T-helper 17 cell (primary cell): ENCODE measurements at places on chromosomes 6 and 20. TPM values are rescaled to one million over a fixed set of nuclear protein-coding genes. Genes with fewer than 3 reads are reported as not detected.

- no peak overlapping the region for H3K27ac ChIP-seq
- DNase-seq = no peak
- no peak overlapping the region for H3K4me3 ChIP-seq
- H3K27me3 ChIP-seq = no peaks in the 10 kb centered on the region
Observed at GRCh38 chr20:6732001-6732447, 35.5 kb upstream of the BMP2 start.

DNA sequence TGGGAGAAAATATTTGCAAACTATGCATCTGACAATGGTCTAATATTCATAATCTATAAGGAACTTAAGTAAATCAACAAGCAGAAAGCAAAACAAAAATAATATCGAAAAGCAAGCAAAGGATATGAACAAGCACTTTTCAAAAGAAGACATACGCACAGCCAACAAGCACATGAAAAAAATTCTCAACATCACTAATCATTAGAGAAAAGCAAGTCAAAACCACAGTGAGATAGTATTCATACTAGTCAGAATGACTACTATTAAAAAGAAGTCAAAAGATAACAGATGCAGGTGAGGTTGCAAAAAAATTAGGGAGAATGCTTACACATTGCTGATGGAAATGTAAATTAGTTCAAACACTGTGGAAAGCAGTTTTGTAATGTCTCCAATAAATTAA lies 410.2 kb downstream of the MMUT start:
- no peaks in the 10 kb centered on the region for H3K36me3 ChIP-seq
- DNase-seq = no peak
- no peaks in the 10 kb centered on the region for H3K27me3 ChIP-seq

APOM gene
- total RNA-seq = 4.0 TPM

- no peak overlapping the region for H3K4me3 ChIP-seq
- H3K36me3 ChIP-seq = no peaks in the 10 kb centered on the region
- no peak for DNase-seq
- no peaks in the 10 kb centered on the region for H3K4me1 ChIP-seq
- H3K27ac ChIP-seq = no peak overlapping the region
Observed at GRCh38 chr6:48714250-48714649, 603.3 kb upstream of the PTCHD4 start.

- H3K36me3 ChIP-seq = no peaks in the 10 kb centered on the region
- H3K4me3 ChIP-seq = peak overlapping the region; percentile 36
- H3K4me1 ChIP-seq = peaks cover 40% of the 10 kb centered on the region
- peak overlapping the region; percentile 35 for H3K27ac ChIP-seq
- no peaks in the 10 kb centered on the region for H3K27me3 ChIP-seq
- DNase-seq = no peak
Observed at GRCh38 chr6:106186714-106187113, 100.6 kb downstream of the PRDM1 start.

TCF15 gene
- not detected for total RNA-seq

- DNase-seq = no peak
- no peaks in the 10 kb centered on the region for H3K36me3 ChIP-seq
- no peak overlapping the region for H3K27ac ChIP-seq
Observed at GRCh38 chr6:146367061-146367460, 176.6 kb upstream of the RAB32 start.

SLC22A7 gene
- not detected for total RNA-seq

- peaks cover 37% of the 10 kb centered on the region for H3K4me1 ChIP-seq
- DNase-seq = no peak
- H3K27ac ChIP-seq = peak overlapping the region; percentile 24
- peaks cover 9% of the 10 kb centered on the region for H3K36me3 ChIP-seq
- H3K27me3 ChIP-seq = no peaks in the 10 kb centered on the region
Observed at GRCh38 chr6:32170294-32170693, 5.6 kb downstream of the AGPAT1 start.

- peaks cover 7% of the 10 kb centered on the region for H3K27me3 ChIP-seq
- no peaks in the 10 kb centered on the region for H3K36me3 ChIP-seq
- no peak for DNase-seq
- H3K27ac ChIP-seq = no peak overlapping the region
Observed at GRCh38 chr6:84738996-84739865, 25.2 kb downstream of the TBX18 start.

DNA sequence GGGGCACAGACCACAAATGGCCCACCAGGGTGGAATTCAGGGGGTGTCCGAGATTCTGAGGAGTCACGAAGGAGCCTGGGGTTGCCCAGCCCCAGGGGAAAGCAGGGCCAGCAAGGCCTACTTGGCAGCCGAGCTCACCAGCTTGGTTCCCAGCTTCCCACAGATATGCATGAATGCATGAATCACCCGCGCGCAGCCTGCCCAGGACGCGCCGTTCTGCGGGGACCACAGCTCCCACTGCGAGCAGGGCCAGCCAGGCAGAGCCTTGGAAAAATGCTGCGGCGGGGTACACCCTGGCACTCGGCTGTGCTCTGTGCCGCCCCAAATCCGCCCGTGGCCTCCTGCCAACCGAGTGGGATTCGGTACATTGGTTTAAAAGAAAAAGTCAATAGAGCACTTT lies 211.0 kb downstream of the NFATC2 start:
- no peak overlapping the region for H3K4me3 ChIP-seq
- H3K36me3 ChIP-seq = no peaks in the 10 kb centered on the region
- no peaks in the 10 kb centered on the region for H3K4me1 ChIP-seq
- H3K27ac ChIP-seq = no peak overlapping the region
- no peak for DNase-seq

TMC2 gene
- not detected for total RNA-seq

- no peak overlapping the region for H3K27ac ChIP-seq
- H3K27me3 ChIP-seq = peaks cover 4% of the 10 kb centered on the region
- DNase-seq = no peak
- H3K36me3 ChIP-seq = no peaks in the 10 kb centered on the region
Observed at GRCh38 chr20:5734602-5735001, 15.6 kb upstream of the SHLD1 start.

- no peak overlapping the region for H3K27ac ChIP-seq
- DNase-seq = no peak
- no peak overlapping the region for H3K4me3 ChIP-seq
- no peaks in the 10 kb centered on the region for H3K4me1 ChIP-seq
- no peaks in the 10 kb centered on the region for H3K27me3 ChIP-seq
- H3K36me3 ChIP-seq = no peaks in the 10 kb centered on the region
Observed at GRCh38 chr6:63269470-63269869, 50.3 kb downstream of the LGSN start.

GRCh38 chr20:38497246-38497935 lies 24.7 kb downstream of the RALGAPB start:
- no peaks in the 10 kb centered on the region for H3K27me3 ChIP-seq
- no peak overlapping the region for H3K4me3 ChIP-seq
- no peak overlapping the region for H3K27ac ChIP-seq
- DNase-seq = no peak

DNA sequence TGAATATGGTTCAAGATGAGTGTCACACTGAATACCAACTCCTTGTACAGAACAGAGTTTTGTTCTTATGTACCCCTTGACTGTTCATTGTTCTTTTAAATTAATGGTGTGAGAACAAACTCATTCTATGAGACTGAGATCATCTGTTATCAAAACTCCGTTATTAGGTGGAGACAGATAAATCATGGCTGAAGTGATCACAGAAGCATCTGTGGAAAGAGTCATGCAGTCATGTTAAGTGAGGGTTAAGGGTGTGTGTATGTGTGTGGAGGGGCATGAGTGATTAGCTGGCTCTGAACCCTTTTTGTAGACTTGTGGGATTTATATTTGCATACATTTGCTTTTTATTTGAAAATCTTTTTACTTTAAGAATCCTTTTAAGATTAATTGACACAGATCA lies 24.7 kb downstream of the ADGRG6 start:
- peaks cover under 1% of the 10 kb centered on the region for H3K4me1 ChIP-seq
- no peak for DNase-seq
- peaks cover 37% of the 10 kb centered on the region for H3K27me3 ChIP-seq
- no peaks in the 10 kb centered on the region for H3K36me3 ChIP-seq
- H3K4me3 ChIP-seq = no peak overlapping the region
- no peak overlapping the region for H3K27ac ChIP-seq

DNA sequence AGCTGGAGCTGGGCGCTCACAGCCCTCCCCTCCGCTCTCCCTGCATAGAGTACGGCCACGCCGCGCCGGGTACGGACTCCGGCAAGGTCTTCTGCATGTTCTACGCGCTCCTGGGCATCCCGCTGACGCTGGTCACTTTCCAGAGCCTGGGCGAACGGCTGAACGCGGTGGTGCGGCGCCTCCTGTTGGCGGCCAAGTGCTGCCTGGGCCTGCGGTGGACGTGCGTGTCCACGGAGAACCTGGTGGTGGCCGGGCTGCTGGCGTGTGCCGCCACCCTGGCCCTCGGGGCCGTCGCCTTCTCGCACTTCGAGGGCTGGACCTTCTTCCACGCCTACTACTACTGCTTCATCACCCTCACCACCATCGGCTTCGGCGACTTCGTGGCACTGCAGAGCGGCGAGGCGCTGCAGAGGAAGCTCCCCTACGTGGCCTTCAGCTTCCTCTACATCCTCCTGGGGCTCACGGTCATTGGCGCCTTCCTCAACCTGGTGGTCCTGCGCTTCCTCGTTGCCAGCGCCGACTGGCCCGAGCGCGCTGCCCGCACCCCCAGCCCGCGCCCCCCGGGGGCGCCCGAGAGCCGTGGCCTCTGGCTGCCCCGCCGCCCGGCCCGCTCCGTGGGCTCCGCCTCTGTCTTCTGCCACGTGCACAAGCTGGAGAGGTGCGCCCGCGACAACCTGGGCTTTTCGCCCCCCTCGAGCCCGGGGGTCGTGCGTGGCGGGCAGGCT lies 4.6 kb downstream of the KCNK15 start:
- no peak overlapping the region for H3K4me3 ChIP-seq
- DNase-seq = no peak
- no peak overlapping the region for H3K27ac ChIP-seq
- peaks cover 47% of the 10 kb centered on the region for H3K27me3 ChIP-seq
- peaks cover 10% of the 10 kb centered on the region for H3K4me1 ChIP-seq

DNA sequence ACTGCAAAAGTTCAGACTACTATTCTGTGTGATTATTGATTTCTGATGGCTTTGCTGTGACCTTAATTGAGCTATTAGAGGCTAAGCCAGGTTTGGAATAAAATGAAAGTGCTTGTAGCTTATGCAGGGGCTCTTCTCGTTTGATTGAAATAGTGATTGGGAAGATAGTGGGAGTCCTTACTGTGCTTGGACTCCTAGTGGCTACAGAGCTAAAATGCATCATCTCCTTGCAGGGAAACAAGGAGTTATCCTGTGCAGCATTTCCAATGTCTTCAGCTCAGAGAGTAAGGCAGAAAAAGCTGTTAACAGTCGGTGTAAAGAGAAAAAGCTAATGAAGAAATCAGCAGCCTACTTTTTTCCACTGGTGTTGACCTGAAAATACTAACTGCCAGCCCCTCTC lies 173.5 kb downstream of the SLC35F1 start:
- no peak overlapping the region for H3K27ac ChIP-seq
- H3K27me3 ChIP-seq = peaks cover 30% of the 10 kb centered on the region
- H3K36me3 ChIP-seq = no peaks in the 10 kb centered on the region
- no peak for DNase-seq
- H3K4me3 ChIP-seq = no peak overlapping the region
- peaks cover 3% of the 10 kb centered on the region for H3K4me1 ChIP-seq

TPX2 gene
- total RNA-seq = 2.0 TPM

DNA sequence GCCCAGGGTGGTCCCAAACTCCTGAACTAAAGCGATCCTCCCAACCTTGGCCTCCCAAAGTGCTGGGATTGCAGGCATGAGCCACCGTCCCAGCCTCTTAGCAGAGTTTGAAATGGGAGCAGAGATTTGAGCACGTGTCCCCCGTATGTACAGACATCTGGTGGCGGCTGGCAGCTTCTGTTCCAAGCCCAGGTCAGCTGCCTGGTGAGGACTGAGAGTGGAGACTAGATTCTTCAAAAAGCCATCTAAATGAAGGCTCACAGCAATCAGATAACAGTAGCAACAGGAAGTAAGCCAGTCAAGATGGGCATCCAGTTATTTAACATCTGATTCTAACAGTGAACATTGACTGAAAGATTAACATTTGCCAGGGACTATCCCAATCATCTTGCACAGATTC lies 128.1 kb upstream of the AKAP12 start:
- H3K27ac ChIP-seq = no peak overlapping the region
- DNase-seq = no peak
- no peaks in the 10 kb centered on the region for H3K36me3 ChIP-seq
- peaks cover 28% of the 10 kb centered on the region for H3K27me3 ChIP-seq
- H3K4me3 ChIP-seq = no peak overlapping the region
- H3K4me1 ChIP-seq = peaks cover 2% of the 10 kb centered on the region

- no peak overlapping the region for H3K27ac ChIP-seq
- no peak overlapping the region for H3K4me3 ChIP-seq
Observed at GRCh38 chr6:34189806-34190503, 44.1 kb upstream of the GRM4 start.

DNA sequence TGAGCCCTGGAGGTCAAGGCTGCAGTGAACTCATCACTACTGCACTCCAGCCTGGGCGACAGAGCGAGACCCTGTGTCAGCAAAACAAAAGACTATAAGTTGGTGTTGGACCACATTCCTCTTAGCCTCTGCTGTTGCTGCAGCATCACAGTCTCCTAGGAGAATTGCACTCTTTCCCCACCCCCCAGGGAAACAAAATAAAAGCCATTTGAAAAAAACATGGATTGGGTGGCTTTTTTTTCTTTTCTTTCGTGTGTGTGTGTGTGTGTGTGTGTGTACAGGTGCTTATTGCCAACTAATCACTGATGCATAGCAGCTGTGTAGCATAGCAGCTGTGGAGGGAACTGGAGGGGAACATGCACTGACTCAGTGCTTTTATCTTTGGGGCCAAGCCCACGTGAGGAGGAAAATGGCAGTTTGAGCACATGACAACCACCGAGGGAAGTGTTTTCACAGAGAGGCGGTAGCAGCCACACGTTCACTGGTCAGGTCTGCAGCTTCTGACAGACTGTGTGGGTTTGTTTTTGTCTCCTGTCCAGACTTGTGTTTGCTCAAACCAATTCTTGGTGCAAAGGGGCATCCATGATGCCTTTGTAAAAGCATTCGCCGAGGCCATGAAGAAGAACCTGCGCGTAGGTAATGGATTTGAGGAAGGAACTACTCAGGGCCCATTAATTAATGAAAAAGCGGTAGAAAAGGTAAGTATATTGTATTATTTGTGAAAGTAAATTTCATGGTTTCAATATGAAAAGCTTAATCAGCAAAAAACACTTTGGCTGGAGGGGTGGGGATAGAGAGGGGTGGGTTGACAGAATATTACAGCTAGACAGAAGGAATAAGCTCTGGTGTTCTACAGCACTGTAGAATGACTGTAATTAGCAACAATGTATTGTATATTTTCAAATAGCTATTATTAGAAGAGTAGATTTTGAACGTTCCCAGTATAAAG lies 27.7 kb downstream of the ALDH5A1 start:
- H3K27ac ChIP-seq = no peak overlapping the region
- no peaks in the 10 kb centered on the region for H3K27me3 ChIP-seq
- H3K4me3 ChIP-seq = no peak overlapping the region
